ENCODE measurements at places on chromosomes 3 and 15. TPM values are rescaled to one million over a fixed set of nuclear protein-coding genes. Genes with fewer than 3 reads are reported as not detected.

DNA sequence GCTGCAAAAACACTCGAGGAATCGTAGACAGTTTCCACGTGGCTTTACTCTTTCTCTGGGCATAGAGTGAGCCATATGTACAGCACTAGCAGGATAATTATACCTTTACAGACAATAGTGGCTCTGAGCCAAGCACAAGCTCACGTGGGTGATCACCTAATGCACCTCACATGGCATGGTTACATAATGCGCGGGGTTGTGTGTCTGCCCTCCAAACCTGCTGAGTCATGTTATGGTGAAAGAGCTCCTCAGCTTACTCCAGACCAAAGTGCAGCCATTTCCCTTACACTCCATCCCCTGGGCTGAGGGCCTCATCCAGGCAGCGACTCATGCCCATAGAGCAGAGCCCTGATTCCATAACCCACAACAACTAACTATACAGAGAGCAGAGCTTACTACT is 1458.4 kb upstream of the CADM2 start:
- no peak overlapping the region for H3K4me3 ChIP-seq
- no peaks in the 10 kb centered on the region for H3K36me3 ChIP-seq
- DNase-seq: no peak
- no peaks in the 10 kb centered on the region for H3K4me1 ChIP-seq
- H3K27ac ChIP-seq: no peak overlapping the region

- H3K27ac ChIP-seq: no peak overlapping the region
- H3K27me3 ChIP-seq: no peaks in the 10 kb centered on the region
- no peak for DNase-seq
- H3K4me1 ChIP-seq: no peaks in the 10 kb centered on the region
These were observed 43.0 kb downstream of the PGPEP1L start for GRCh38 chr15:98964466-98965133.

DNA sequence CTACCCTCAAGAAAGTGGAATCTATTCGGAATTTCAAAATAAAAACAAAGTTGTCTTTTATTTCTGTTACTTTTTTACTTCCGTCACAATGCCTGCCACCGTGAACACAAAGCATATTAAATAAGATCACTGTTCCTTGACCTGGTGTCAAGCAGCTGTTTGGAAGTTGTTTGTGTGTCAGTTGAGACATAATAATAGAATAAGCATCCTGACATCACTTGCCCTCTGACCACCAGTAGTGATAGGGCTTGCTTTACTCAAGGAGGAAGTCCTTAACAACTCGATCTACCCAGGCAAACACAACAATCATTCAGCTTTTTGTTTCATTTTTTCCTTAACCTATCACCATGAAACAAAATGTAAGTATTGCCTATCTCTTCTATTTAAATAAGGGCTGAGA is 454.4 kb upstream of the RASGRP1 start:
- H3K27me3 ChIP-seq: no peaks in the 10 kb centered on the region
- no peak overlapping the region for H3K4me3 ChIP-seq
- H3K27ac ChIP-seq: no peak overlapping the region
- no peak for DNase-seq
- H3K36me3 ChIP-seq: no peaks in the 10 kb centered on the region

GRCh38 chr3:169822540-169822939 is 9.8 kb upstream of the LRRC34 start:
- no peaks in the 10 kb centered on the region for H3K27me3 ChIP-seq
- H3K4me3 ChIP-seq: no peak overlapping the region
- no peak for DNase-seq

The LYSMD4 gene
- polyA plus RNA-seq: 3.6 TPM

DNA sequence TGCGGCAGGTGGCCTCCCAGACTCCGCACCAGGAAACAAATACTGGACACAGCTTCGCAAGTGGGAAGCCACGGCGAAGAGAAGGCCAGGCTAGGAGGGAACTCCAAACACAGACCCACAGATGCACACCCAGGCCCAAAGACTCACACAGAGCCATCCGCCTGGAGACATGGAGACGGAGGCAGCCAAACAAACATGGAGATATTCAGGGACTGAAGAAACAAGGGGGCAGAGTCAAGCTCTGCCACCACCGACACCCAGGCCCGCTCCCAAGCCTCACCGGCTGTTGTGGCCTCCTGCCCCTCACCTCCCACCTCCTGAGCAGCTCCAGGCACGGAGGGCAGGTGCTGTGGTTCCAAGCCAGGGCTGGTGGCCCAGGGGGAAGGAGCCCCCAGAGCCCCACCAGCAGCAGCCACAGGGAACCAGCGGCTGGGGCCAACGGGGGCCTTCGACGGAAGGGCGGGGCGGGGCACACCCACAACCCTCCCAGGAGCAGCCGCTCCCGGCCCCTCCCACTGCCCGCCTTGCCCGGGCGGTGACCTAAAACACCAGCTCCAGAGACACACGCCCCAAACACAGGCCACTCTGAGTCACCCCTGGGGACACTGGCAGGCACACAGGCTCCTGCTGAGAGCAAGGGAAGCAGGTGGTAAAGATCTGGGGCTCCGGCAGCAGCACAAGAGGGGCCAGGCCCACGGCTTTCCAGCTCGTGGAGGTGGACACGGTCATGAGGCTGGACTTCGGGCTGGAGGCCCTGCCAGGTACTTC is 31.9 kb downstream of the TNK2 start:
- H3K27ac ChIP-seq: no peak overlapping the region
- peaks cover 15% of the 10 kb centered on the region for H3K36me3 ChIP-seq
- H3K4me3 ChIP-seq: no peak overlapping the region
- no peaks in the 10 kb centered on the region for H3K4me1 ChIP-seq

The GPR87 gene
- 0.21 TPM for polyA plus RNA-seq

The MKRN2 gene
- polyA plus RNA-seq: 38.9 TPM

DNA sequence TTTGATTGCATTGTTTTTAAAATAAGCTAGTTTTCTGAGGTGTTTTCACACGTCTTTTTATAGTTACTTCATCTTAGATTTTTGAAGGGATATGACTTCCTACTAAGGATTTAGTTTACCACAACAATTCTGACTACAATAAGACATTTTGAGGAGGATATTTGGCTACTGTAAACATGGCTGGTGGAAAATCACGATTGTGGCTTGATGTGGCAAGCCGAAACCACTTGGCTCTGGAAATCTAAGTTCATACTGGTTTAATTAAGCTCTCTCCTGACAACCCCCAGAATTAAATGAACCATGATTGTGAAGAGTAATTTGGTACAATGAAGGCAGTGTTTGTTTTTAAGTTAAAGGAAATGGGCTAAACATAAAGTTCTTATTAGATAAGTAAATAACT is 30.8 kb downstream of the ST3GAL6 start:
- no peaks in the 10 kb centered on the region for H3K27me3 ChIP-seq
- peaks cover 3% of the 10 kb centered on the region for H3K36me3 ChIP-seq
- no peak overlapping the region for H3K4me3 ChIP-seq
- no peak overlapping the region for H3K27ac ChIP-seq
- H3K4me1 ChIP-seq: no peaks in the 10 kb centered on the region
- no peak for DNase-seq

The CHRFAM7A gene
- polyA plus RNA-seq: not detected

The LTK gene
- polyA plus RNA-seq: 0.20 TPM

- no peaks in the 10 kb centered on the region for H3K4me1 ChIP-seq
- no peak for DNase-seq
- H3K27me3 ChIP-seq: no peaks in the 10 kb centered on the region
- peak overlapping the region; percentile 99 for H3K27ac ChIP-seq
These were observed 1.2 kb upstream of the UBP1 start for GRCh38 chr3:33441225-33441976.

DNA sequence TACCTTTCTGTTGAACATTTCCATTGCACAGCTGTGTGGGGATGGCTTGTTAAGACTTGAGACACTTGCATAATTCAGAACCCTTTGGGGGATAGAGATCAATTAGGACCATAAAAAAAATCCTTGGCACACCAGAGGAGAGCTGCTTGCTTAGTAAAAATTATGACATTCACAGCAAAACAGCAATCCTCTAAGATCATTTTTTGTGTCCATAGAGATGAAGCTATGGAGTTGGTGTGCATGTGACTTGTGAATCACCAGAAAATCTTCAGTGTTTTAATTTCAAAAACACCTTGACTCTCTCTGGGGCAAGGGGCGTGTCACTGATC is 7.7 kb downstream of the COL8A1 start:
- no peak for DNase-seq
- H3K27ac ChIP-seq: no peak overlapping the region
- H3K4me1 ChIP-seq: no peaks in the 10 kb centered on the region
- no peak overlapping the region for H3K4me3 ChIP-seq
- no peaks in the 10 kb centered on the region for H3K27me3 ChIP-seq

GRCh38 chr3:65597226-65597951 is 441.3 kb downstream of the MAGI1 start:
- no peak for DNase-seq
- no peaks in the 10 kb centered on the region for H3K36me3 ChIP-seq
- no peaks in the 10 kb centered on the region for H3K27me3 ChIP-seq
- no peak overlapping the region for H3K27ac ChIP-seq
- no peaks in the 10 kb centered on the region for H3K4me1 ChIP-seq

DNA sequence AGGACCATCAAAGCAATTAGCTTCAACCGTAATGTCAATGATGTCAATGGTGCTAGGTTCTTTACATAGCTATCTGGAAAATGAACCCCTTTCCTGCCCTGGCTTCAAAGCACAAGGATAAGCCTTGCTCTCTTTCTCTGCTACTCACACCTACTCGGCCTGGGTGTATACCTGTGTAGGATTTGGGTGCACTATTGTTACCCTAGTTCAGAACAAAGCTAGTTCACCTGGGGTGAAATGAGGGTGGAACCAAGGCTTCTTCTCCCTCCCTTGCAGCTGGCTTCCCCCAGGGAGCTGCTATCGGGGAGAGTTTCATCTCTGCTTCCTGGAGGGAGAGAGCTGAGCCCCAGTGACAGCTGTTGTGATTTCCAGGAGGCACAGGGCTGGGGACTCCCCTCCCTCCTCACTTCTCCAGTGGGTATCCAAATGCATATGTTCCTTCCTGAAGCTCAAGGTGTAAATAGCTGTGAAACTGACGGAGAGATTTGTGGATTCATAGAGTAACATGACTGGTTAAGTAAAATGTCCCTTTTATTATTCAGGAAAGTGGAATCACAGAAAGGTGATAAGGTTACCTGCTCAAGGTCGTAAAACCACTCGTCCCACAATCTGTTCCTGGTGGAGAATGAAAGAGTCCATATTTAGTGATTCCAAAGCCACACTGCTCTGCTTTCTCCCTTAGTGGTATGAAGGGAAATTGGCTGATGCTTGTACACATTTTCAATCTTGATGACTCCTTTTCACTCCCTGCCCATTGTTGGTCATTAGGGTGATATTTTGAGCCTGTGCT is 11.8 kb upstream of the C3orf70 start:
- no peaks in the 10 kb centered on the region for H3K27me3 ChIP-seq
- no peak for DNase-seq
- no peak overlapping the region for H3K27ac ChIP-seq
- no peaks in the 10 kb centered on the region for H3K4me1 ChIP-seq

GRCh38 chr15:83657549-83657948 is 3.6 kb downstream of the ADAMTSL3 start:
- no peak overlapping the region for H3K4me3 ChIP-seq
- peaks cover 7% of the 10 kb centered on the region for H3K27me3 ChIP-seq
- H3K4me1 ChIP-seq: no peaks in the 10 kb centered on the region
- H3K27ac ChIP-seq: no peak overlapping the region
- no peak for DNase-seq
- no peaks in the 10 kb centered on the region for H3K36me3 ChIP-seq

GRCh38 chr3:104764496-104764895 is 602.2 kb upstream of the ALCAM start:
- DNase-seq: no peak
- no peaks in the 10 kb centered on the region for H3K4me1 ChIP-seq
- no peaks in the 10 kb centered on the region for H3K27me3 ChIP-seq
- H3K36me3 ChIP-seq: no peaks in the 10 kb centered on the region
- no peak overlapping the region for H3K27ac ChIP-seq

The SCN11A gene
- polyA plus RNA-seq: not detected

GRCh38 chr3:14439501-14440167 is 37.2 kb downstream of the SLC6A6 start:
- H3K27ac ChIP-seq: no peak overlapping the region
- no peak for DNase-seq
- peaks cover 13% of the 10 kb centered on the region for H3K4me1 ChIP-seq
- H3K4me3 ChIP-seq: no peak overlapping the region
- peaks cover 4% of the 10 kb centered on the region for H3K36me3 ChIP-seq

GRCh38 chr15:26391567-26392194 is 381.2 kb downstream of the GABRB3 start:
- H3K4me1 ChIP-seq: no peaks in the 10 kb centered on the region
- no peaks in the 10 kb centered on the region for H3K27me3 ChIP-seq
- DNase-seq: no peak
- H3K36me3 ChIP-seq: no peaks in the 10 kb centered on the region

GRCh38 chr3:30691944-30692343 is 85.5 kb downstream of the TGFBR2 start:
- H3K36me3 ChIP-seq: no peaks in the 10 kb centered on the region
- H3K27me3 ChIP-seq: no peaks in the 10 kb centered on the region
- H3K4me1 ChIP-seq: no peaks in the 10 kb centered on the region
- DNase-seq: no peak

- DNase-seq: no peak
- H3K4me1 ChIP-seq: peaks cover 17% of the 10 kb centered on the region
- peak within 1 kb of the TSS; percentile 73 for H3K4me3 ChIP-seq
- H3K27ac ChIP-seq: peak within 1 kb of the TSS; percentile 78
These were observed at the start of gene UTS2B for GRCh38 chr3:191329654-191330529. TSS of gene UTS2B (minus strand) at chr3:191330526. CDS start at chr3:191282189, 48,337 bp downstream.

DNA sequence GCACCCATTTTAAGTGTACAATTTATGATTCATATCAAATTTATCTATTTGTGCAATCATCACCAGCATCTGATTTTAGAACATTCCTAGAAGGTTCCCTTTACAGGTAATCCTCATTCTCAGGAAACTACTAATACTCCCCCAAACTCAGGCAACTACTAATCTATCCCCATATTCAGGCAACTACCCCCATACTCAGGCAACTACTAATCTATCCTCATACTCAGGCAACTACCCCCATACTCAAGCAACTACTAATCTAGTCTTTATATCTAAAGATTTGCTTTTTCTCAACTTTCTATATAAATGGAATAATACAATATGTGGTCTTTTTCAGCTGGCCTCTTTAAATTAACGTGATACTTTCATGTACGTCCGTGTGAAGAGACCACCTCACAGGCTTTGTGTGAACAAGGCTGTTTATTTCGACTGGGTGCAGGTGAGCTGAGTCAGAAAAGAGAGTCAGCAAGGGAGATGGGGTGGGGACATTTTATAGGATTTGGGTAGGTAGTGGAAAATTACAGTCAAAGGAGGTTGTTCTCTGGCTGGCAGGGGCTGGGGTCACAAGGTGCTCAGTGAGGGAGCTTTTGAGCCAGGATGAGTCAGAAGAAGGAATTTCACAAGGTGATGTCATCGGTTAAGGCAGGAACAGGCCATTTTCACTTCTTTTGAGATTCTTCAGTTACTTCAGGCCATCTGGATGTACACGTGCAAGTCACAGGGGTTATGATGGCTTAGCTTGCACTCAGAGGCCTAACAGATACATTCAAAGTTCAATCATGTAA is 1444.5 kb upstream of the CADM2 start:
- no peaks in the 10 kb centered on the region for H3K27me3 ChIP-seq
- no peaks in the 10 kb centered on the region for H3K4me1 ChIP-seq
- H3K4me3 ChIP-seq: no peak overlapping the region

DNA sequence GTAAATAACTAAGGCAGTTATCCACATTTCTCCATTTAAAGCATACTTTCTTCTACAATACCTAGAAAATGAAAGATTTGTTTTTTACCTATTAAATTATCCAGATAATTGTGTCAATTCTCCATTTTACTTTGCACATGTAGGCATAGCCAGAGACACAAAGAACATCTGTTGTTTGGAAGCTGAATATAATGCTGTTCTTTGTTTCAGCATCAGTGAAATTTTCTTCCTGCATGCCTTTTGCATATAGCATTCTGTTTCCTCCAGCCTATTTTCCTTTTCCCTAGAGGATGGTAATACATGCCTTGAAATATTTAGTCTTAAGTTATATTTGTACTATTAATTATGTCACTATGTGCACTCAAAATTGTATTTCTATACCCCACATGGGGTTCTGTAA is 233.7 kb downstream of the CNTN6 start:
- no peaks in the 10 kb centered on the region for H3K36me3 ChIP-seq
- DNase-seq: no peak
- H3K4me3 ChIP-seq: no peak overlapping the region
- no peak overlapping the region for H3K27ac ChIP-seq
- no peaks in the 10 kb centered on the region for H3K4me1 ChIP-seq

Measured in GM12878 (cell line).